ENCODE measurements at places on chromosomes 3 and 15.

- peak; percentile 53 for DNase-seq
These were observed 1093.6 kb upstream of the ALCAM start for GRCh38 chr3:104273046-104273649.

DNA sequence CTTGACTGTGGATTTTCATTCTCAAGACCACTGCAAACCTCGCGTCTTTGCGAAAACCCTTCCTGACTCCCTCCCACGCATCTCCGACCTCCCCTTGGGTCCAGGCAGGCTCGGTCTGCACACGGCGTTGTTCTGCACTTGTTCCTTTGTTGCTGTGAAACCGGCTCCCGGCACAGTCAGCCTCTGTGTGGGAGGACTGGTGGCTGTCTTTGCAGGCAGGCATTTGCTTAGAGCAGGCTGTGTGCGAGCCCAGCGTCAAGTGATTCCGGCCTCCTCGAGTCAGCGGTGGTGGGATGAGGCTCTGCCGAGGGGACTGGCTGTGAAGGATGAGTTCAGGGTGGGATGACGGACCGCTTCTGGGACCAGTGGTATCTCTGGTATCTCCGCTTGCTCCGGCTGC lies 102.6 kb upstream of the ROPN1 start:
- DNase-seq: no peak

GRCh38 chr3:157981819-157982218 lies 124.4 kb downstream of the SHOX2 start:
- DNase-seq: peak; percentile 34

DNA sequence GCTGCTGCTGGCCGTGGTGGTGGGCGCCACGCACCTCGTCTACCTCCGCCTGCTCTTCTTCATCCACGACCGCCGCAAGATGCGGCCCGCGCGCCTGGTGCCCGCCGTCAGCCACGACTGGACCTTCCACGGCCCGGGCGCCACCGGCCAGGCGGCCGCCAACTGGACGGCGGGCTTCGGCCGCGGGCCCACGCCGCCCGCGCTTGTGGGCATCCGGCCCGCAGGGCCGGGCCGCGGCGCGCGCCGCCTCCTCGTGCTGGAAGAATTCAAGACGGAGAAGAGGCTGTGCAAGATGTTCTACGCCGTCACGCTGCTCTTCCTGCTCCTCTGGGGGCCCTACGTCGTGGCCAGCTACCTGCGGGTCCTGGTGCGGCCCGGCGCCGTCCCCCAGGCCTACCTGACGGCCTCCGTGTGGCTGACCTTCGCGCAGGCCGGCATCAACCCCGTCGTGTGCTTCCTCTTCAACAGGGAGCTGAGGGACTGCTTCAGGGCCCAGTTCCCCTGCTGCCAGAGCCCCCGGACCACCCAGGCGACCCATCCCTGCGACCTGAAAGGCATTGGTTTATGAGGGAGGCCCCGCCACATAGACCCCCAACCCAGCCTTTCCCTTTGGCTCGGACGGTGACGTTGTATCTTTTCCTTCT lies 1.1 kb downstream of the GPR27 start:
- DNase-seq: no peak

- DNase-seq: no peak
These were observed 6.2 kb downstream of the ZNF385D start for GRCh38 chr3:21744793-21745192.

- DNase-seq: no peak
These were observed 14.8 kb upstream of the ZNF639 start for GRCh38 chr3:179308001-179308400.

GRCh38 chr3:182220013-182220412 lies 508.3 kb downstream of the SOX2 start:
- no peak for DNase-seq

- peak; percentile 38 for DNase-seq
These were observed 340.2 kb upstream of the CBLB start for GRCh38 chr3:106208967-106209366.

GRCh38 chr3:160379628-160380214 lies 19.3 kb downstream of the IFT80 start:
- DNase-seq: no peak

- DNase-seq: no peak
These were observed 36.2 kb downstream of the RBPMS2 start for GRCh38 chr15:64739156-64739555.

GRCh38 chr3:23129817-23130216 lies 73.3 kb upstream of the UBE2E2 start:
- peak; percentile 26 for DNase-seq

GRCh38 chr15:39666677-39667076 lies 85.8 kb downstream of the THBS1 start:
- peak; percentile 80 for DNase-seq

- no peak for DNase-seq
These were observed 46.8 kb upstream of the OTOL1 start for GRCh38 chr3:161449785-161450184.

Data from fibroblast of skin of abdomen (primary cell).